ENCODE measurements at places on chromosomes 7 and 10. TPM values are rescaled to one million over a fixed set of nuclear protein-coding genes. Genes with fewer than 3 reads are reported as not detected.
A peak's percentile ranks its signal among the peaks of the same experiment; 100 is the strongest.

DNA sequence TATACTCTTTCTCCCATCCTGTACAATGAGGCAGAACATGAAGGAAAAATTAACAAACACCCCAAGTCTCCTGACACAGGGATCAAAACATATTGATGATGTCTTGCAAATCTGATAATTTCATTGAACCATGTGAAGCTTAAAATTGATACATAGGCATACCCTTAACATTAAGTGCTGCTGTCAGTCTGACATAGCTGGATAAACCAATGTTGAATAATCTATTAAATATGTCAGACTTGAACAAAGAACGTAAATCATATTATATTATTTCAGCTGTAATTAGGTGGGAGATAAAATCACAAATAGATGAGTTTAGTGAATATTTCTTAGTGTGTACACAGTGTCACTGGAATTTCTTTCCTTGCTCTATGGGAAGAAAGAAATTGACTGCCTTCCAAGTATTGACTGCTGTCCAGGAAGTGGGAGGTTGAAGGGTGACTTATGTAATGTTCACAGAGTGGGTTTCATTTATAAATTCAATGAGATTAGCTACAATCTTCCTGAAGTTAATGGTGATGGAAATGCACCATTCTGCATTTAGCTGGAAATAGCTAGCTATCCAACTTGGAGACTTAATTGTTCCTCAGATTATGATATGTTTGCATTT, 170.8 kb downstream of the AUTS2 start:
- H3K27ac ChIP-seq, result no peak overlapping the region
- DNase-seq, result no peak
- H3K4me1 ChIP-seq, result no peaks in the 10 kb centered on the region
- H3K27me3 ChIP-seq, result no peaks in the 10 kb centered on the region
- H3K4me3 ChIP-seq, result no peak overlapping the region

Gene MKRN1
- 73.6 TPM for total RNA-seq

DNA sequence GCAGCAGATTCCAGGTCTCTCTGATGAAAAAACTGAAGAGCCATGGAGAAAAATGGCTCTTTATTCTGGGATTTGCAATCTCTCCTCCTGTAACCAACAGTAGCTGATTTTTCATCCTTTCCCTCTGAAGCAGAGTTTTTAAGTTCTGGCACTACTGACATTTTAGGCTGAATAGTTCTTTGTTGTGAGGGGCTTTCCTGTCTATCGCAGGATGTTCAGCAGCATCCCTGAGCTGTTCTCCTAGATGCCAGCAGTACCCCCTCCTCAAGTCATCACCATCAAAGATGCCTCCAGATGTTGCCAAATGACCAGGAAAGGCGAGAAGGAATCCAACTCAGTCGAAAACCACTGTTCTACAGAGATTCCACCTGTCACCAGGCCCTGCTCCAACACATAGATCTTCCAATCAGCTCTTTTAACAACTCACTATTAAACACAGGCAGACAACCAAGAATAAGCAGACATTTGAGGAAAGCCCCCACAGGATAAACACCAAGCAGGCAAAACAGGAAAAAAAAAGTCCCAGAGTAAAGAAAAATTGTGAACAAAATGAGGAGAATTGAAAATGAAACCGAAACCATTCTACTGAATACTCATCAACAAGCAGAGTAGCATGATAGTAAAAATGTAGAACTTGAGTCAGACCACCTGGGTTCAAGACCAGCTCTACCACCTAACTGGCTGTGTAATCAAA, 124.8 kb downstream of the MPP7 start:
- peaks cover 3% of the 10 kb centered on the region for H3K36me3 ChIP-seq
- H3K4me1 ChIP-seq, result peaks cover 38% of the 10 kb centered on the region
- DNase-seq, result peak; percentile 28
- H3K27ac ChIP-seq, result peak overlapping the region; percentile 97
- H3K27me3 ChIP-seq, result no peaks in the 10 kb centered on the region

GRCh38 chr10:104318810-104319741, 19.2 kb downstream of the ITPRIP start:
- H3K27ac ChIP-seq, result peak overlapping the region; percentile 38
- peaks cover 18% of the 10 kb centered on the region for H3K36me3 ChIP-seq
- H3K27me3 ChIP-seq, result no peaks in the 10 kb centered on the region
- DNase-seq, result no peak
- peaks cover 61% of the 10 kb centered on the region for H3K4me1 ChIP-seq

- H3K4me3 ChIP-seq, result no peak overlapping the region
- no peaks in the 10 kb centered on the region for H3K36me3 ChIP-seq
- H3K4me1 ChIP-seq, result peaks cover 39% of the 10 kb centered on the region
Measured at GRCh38 chr10:110725801-110726630, 81.9 kb downstream of the RBM20 start.

DNA sequence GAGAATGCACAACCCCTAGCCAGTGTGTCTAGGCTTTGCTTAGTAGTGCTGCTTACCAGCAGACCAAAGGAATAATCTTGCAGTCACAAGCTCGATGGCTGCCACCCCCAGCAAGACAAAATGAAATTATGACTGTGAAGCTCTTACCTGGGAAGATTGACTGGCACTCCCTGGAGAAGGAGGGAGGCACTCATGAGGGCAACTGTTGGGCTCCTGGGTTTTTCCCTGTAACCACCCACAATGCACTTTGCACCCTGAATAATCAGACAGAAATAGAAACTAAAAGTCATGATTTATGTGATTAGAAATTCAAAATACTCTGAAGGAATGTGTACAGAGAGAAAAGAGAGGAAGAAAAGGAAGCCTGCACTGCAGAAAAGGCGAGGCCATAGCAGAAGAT, 144.3 kb upstream of the DGKB start:
- DNase-seq, result no peak
- no peak overlapping the region for H3K4me3 ChIP-seq
- H3K4me1 ChIP-seq, result no peaks in the 10 kb centered on the region
- no peaks in the 10 kb centered on the region for H3K36me3 ChIP-seq

Measured in activated CD4-positive, alpha-beta T cell treated with anti-CD3 and anti-CD28 coated beads for 36 hours (primary cell).